ENCODE measurements at places on chromosomes 4 and X.

- no peak for DNase-seq
Observed at GRCh38 chr4:106424426-106424825, 55.8 kb upstream of the GIMD1 start.

DNA sequence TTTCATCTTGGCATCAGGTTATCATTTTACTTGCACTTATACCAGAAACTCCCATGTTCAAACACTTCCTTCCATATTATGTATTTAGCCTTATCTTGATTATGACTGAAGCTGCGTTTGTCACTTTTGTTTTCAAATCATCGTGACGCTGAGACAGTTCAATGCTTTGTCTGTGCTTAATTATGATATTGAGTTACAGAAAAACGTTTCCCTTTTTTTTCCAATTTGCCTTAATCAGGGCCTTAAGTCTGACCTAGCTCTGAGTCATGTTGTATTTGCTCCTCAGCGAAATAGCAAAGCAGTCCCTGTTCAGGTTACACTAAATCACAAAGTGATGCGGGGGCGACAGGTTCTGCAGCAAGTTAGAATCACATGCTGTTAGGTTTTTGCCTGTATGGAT, 254.7 kb downstream of the AFF2 start:
- DNase-seq: no peak

DNA sequence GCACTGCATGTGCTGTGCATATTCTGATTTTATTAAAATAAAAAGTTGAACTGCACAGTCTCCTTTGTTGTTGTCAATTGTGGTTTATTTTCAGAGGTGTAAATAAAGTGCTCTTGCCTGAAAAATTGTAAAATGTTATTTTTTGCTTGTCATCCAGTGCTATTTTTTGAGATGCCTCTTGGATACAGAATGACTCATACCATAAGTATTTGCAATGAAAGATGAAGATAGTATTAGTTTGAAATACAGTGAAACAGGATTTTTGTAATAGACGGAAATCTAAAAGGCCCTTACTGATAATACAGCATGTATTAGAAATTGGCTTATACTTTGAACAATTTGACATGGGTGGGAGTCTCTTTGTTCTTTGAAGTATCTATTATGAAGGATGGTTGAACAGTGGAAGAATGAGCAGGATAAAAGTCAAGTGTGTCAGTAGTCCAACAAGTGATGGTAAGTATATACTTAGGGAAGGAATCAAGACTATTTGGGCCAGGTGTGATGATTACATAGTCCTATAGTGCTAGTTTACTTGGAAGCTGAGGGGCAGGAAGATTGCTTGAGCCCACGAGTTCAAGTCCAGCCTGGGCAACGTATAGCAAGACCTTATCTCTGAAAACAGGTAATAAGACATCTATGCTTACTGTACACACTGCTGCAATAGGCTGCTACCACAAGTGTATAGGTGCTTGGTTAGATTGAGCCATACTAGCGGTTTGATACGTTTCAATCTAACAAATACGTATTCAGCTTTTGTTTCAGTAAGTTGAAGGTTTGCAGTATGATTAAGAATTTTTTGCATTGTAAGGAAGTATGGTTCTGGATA, 16.4 kb downstream of the DDX3X start:
- DNase-seq: no peak

- no peak for DNase-seq
Observed at GRCh38 chrX:88072339-88073030, 554.9 kb downstream of the KLHL4 start.

DNA sequence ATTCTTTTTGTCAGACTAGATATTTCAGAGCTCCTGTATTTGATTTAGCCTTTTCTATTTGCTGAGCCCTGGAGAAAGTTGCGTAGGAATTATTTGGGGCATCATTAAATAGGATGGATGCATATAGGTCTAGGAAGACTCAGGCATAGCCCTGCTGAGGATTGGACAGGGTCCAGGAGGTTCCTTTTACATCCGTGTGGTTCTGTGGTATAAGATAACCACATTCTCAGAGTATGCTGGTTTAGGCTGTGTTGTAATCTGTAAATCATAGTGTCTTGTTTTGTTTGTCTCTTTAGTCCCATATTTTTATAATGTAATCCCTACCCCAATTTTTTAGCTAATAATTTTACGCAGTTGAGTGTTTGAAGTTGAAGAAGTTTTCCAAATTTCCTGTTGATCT, 513.7 kb downstream of the RPA4 start:
- no peak for DNase-seq

DNA sequence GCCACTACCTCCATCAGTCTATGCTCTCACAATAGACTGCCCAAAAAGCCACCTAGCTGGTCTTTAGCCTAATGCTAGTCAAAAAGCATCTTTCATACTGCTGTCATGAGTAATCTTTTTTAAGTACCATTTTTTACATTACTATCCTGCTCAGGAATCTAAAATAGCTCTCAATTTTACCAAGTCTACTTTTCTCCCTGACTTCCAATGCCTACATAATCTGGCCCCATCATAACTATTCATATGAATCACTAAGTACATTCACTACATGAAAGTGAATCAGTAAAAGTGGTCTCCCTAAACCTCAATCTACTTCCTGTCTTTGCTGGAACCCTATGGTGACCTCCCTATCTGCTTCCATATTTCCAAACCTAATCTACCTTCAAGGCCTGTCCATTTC, 105.9 kb downstream of the THOC2 start:
- no peak for DNase-seq

DNA sequence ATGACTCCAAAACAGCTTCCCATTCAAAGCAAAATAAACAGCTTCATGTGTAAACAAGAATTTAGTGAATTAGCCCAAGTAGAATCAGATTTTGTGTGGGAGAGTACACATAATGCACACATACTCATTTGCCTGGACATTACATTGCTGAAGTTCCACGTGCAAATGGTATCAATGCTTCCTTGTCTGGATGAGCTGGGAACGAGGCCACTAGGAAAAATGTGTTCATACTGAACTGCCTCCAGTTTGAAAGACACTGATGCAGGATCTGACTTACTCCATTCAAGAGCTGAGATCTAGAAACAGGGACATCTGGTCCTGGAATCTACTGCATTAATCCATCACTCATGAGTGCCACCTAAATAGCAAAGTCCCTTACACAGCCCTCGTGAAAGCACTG, 228.0 kb downstream of the APBB2 start:
- no peak for DNase-seq

GRCh38 chr4:118834070-118834469, 1.9 kb downstream of the SEC24D start:
- no peak for DNase-seq

DNA sequence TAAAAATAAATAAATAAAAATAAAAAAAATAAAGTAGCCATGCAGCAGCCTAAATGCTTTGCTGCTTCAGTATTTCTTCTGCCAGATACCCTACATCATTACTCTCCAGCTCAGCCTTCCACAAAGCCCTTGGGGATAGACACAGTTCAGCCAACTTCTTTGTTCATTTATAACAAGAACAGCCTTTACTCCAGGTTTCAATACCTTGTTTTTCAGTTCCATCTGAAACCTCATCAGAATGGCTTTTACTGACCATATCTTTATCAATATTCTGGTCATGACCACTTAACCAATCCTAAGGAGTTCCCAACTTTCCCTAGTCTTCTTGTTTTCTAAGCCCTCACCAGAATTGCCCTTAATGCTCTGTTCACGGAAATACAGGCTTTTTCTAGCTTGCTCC, 128.3 kb upstream of the MED14 start:
- no peak for DNase-seq

DNA sequence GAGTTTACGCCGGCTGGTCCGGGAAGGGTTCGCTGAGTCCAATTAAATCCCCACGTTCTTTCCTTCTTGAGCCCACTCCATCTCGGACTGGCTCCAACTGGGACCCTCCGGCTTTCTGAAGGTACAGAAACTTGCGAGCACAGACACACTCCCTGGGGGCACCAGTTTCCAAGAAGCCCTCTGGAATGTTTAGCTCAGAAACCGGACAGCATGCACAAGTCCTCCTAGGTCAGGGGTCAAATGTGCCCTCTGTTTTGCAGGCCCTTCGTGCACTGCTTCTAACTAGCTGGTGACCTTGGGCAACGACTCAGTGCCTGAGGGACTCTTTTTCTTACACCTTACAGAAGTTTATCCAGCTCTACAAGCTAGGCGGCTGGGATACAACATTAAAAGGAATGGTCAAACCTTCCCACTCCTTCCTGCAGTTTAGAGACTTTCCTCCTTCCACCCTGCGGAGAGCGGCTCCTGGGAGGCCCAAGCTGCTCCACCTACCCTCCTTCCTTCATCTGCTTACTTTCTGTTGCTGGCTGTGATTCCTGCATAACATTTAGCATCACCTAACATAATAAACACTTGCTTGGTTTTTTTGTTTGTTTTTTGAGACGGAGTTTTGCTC, 275.5 kb downstream of the BCOR start:
- DNase-seq: no peak

DNA sequence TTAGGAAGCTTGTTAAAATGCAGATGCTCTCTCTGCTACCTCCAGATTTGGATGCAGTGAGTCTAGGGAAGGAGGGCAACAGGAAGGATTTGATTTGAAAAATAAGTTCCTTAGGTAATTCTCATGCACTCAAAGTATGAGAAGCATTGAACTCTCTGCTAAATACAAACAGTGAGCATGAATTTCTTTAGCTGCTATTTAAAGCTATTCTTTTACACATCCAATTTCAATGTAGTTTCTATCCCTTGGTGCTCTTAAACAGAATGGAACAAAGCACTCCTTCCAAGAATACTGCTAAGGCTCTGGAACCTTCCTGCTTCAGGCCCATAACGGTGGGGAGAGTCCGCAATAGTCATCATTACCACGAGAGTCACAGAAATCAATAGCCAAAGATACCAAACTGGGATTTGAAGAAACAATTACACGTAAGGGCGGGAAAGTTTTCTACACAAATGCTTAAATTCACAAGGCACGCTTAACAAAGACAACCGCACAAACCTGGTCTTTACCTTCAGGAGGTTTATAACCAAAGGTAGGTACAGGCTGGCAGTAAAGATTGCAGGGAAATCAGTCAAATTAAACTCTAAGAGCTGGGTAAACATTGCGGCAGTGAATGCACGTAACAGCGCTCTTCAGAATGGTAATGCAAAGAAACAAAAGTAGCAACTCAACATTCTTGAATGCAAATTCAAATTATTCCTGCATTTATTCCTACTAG, 123.2 kb upstream of the NAP1L5 start:
- DNase-seq: no peak

DNA sequence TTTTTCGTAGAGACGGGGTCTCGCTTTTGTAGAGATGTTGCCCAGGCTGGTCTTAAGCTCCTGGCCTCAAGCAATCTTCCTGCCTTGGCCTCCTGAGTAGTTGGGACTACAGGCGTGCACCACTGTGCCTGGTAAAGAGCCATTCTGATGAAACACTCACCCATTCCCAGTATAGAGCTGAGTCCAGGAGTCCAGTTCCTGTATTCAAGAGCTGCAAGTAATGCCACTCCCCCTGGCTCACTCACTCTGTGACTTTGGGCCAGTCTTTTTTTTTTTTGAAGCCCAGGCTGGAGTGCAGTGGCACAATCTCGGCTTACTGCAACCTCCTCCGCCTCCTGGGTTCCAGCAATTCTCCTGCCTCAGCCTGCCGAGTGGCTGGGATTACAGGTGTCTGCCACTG, 3.5 kb downstream of the CCDC22 start:
- DNase-seq: no peak

DNA sequence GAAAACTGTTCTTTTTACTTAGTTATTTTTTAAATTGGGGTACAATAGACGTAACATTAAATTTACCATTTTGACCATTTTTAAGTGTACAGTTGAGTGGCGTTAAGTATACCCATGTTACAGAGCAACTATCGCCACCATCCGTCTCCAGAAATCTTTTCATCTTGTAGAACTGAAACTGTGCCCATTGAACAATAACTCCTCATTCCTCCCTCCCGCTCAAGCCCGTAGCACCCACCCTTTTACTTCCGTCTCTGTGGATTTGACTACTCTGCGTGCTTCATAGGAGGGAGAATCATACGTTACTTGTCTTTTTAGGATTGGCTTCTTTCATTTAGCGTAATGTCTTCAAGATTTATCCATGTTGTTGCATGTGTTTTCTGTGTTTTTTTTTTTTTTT, 55.3 kb downstream of the TMEM131L start:
- DNase-seq: no peak

- no peak for DNase-seq
Observed at GRCh38 chr4:174467107-174467506, 55.2 kb downstream of the HPGD start.

DNA sequence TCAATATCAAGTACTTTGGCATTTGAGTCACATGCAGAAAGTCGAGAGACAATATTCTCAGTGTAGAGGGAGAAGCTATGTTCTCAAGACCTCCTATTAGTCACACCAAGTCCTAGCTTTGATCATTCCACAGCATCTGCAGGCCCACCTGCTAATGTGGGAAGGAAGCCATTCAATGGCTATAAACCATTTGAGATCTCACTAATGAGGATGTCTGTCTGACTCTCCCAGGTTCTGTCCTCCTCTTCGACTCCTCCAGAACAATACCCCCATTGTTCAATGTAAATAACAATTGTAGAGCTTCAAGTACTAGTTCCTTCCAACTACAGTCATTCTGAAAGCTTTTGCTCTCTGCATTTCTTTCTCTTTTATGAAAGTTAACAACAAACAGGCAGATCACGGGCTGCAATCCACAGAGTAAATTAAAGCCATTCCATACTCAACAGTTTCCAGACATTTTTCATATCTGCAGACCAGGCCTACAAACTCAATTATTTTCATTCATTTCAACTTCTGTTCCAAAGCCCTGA, 140.2 kb upstream of the EDNRA start:
- DNase-seq: no peak

DNA sequence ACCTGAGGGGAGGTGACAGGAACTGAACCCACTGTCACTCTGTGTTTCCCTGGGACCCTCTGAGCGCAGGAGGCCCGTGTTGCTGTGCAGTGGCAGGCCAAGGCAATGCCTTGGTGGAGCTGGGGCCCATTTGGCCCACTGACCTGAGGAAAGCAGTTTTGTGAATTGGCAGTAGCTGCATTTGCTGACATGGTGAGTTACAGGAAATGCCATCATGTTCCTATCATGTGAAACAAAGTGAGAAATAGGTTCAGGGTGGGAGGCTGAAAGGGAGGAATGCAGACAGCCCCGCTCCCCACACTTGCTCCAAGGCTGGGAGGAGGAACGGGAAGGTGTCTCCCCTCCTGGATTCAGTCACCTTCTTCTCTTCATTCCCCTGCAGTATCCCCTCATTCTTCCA, 146.1 kb downstream of the PTTG2 start:
- no peak for DNase-seq

DNA sequence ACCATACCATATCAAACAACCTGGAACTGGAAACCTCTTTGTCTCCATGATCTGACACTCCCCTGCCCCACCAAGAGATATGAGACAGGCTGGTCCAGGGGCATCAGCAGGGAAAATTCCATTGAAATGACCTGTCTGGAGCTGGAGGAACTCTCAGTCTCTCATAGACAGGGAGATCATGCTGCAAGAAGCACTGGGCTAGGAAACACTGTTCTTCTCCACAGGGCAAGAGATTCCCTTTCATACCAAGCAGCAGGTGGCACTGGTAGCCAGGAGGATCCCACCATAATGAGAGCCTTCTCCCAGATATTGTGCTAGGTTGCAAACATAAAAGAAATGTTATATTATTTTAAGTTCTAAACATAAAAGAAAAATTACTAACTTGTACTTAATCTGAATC, 14.5 kb upstream of the NALF2 start:
- DNase-seq: no peak

- DNase-seq: no peak
Observed at GRCh38 chr4:14064984-14065383, 437.5 kb upstream of the BOD1L1 start.
